Activated T-helper 2 cell treated with anti-CD3 and anti-CD28 coated beads, Interferon-gamma antibody, Interleukin-2, Interleukin-4, amounts not matched to agents 10 μg/mL and 5 μg/mL and 100 μg/mL, durations not matched to agents 14 hours and 24 hours and 36 hours (primary cell): ENCODE measurements at places on chromosomes 6 and 20. TPM values are rescaled to one million over a fixed set of nuclear protein-coding genes. Genes with fewer than 3 reads are reported as not detected.

DNA sequence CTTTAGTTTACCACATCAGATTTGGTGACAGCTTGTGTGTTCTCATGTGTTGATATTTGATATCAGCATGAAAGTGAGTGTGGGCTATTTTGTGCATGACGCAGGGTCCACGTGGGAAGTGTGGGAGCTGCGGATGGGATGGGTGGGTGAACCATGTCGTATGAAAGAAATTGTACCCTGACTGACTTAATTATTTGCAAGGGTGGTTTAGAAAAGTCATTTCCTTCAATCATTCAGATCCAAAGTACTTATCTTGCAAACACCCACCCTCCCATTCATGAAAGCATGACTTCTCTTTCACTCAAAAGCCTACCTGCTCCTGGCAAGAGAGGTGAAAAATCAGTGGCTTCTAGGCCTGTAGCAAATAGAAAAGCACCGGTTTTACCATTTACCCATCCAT, 91.8 kb upstream of the BACH2 start:
- DNase-seq: no peak

GRCh38 chr20:41110930-41111577, 26.3 kb upstream of the PLCG1 start:
- DNase-seq: no peak

The FAM209B gene
- 0.97 and 1.8 TPM in 2 replicates for total RNA-seq

The HLA-DOA gene
- total RNA-seq: 0.28 and 0.37 TPM in 2 replicates

The EGFL8 gene
- 9.5 and 11.5 TPM in 2 replicates for total RNA-seq

The SAPCD1 gene
- 16.4 and 18.9 TPM in 2 replicates for total RNA-seq

The PTPRK gene
- 4.2 and 6.1 TPM in 2 replicates for total RNA-seq

The TUBB2B gene
- 0.41 and 0.60 TPM in 2 replicates for total RNA-seq

The SLC13A3 gene
- not detected in 2 replicates for total RNA-seq

The NMBR gene
- not detected in 2 replicates for total RNA-seq

The B3GALT4 gene
- 5.1 and 6.5 TPM in 2 replicates for total RNA-seq

The SYNDIG1 gene
- total RNA-seq: not detected in 2 replicates
